ENCODE measurements at places on chromosomes 7 and 10.

DNA sequence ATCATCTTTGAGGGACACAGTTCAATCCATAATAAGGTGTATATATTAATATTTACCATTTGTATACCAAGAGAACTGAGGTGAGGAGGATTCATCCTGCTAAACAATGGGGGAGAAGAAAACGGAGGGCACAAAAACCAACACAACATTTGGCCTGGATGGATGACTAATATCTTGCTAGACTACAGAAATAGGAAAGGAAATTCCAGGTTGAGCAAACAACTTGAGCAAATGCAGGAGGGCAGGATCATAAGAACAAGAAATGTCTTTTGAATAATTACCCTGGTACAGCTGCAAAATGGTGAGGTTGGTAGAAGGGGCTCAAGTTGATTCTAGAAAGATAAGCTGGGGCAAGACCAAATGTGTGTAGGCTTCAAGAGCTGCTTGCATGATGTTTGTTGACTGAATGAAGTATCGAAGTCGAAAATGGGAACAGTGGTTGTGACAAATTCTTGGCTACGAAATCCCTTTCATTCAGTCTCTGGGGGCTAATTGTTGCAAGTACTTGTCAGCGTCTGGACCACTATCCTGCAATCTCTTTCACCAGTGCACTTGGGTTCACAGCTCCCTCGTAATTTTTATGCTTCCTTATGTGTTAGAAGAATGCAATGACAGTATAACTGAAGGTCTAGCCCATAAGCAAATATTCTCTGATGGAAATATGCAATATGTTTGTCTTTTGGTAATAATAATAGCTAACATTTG is 176.2 kb downstream of the PTEN start:
- DNase-seq, result no peak

DNA sequence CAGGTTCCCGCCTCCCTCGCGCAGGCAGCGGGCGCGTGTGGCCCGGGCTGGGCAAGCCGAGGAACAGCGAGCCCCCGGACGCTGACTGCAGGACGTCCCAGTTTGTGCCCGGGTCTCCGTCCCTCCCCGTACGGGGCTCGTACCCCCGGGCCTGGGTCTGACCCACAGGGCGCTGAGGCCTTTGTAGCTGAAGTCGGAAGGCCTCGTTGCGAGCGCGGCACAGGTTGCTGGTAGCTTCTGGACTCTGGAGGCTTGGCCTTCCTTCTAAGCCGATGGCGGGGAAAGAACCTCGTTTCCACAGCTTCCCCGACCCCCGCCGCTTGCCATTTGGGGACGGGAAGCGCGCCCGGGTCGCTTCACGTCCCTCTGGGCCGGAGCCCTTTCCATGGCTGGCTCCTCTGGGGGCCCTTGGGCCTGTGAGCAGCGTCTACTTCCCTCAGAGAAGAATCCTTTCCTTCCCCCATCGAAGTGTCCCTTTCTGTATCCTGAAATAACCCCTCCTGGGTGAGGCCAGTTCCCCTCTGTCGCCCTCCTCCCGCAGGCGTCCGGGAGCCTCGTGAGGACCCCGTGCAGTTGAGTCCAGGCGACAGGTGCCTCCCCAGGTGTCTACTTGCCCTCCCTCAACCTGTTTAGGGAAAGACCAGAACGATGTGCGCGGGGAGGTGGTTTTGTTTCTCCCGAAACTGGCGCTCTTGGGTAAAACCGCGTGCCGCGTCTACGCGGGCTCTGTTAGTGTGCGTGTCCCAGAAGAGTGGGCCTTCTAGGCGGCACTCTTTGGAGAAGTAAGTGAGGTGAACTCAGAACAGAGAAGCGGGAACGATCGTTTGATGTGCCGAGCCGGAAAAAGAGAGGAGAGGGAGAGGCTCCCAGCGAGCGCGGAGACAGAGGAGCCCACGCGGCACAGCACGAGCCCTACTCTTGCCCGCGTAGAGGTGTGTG is 9.3 kb downstream of the EVX1 start:
- no peak for DNase-seq

DNA sequence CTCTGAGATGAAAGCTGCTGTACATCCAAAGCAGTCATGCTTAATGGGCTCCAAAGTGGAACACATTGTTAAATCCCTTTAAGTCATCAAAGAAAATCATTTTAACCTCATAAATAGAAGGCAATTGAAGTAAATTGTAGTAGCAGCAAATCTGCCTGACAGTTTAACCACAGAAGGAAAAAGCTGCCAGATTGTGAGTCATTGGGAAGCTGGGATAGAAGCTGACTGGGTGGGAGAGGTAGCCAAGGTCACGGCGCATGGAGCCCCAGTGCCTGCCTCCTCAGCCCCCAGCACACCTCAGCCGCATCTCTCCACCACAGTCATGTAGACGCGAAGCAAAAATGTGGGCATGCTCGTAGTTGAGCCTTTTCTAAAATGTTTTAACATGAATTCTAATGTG is 44.0 kb downstream of the TARP start:
- no peak for DNase-seq

DNA sequence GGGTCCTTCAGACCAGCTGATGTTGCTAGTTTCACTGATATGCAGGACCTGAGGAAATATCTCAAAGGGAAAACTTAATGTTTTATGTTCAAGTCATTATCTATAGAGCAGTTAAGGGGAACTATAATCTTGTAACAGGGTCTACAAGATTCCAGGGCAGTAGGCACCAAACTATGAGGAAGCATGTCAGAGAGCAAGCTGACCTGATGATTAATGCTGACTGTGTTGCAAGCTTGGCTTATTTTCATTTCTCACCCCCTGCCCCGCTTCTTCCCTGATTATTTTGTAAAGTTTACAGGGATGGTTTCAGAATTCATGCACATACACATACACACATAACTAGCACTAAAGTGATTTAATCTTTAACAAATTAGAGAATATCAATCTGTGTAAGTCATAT is 84.3 kb upstream of the CACNA2D1 start:
- DNase-seq, result no peak

DNA sequence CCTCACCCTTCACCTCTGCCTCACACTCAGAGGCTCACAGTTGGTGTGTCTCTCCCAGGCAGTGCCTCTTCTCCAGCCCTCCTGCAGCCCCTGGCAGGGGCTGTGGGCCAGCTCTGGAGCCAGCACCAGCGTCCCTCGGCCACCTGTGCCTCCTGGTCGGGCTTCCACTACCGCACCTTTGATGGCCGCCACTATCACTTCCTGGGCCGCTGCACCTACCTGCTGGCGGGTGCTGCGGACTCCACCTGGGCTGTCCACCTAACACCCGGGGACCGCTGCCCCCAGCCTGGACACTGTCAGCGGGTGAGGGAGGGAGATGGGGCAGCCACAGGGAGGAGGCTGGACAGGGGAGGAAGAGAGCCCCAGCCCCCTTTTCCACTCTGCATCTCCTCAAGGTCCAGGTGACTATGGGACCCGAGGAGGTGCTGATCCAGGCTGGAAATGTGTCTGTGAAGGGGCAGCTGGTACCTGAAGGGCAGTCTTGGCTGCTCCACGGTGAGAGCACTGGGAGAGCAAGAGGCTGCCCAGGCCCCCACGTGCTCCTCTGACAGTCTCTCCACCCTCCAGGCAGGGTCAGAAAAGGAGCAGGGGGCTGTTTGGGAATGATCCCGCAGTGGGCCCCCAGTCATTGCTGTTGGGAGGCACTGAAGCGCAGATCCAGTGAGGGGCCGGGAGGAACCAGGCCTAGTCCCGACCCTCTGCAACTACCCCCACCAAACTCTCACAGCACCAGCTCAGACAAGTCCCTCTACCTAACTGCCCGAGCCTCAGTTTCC is 4.4 kb upstream of the ZNF467 start:
- DNase-seq, result no peak

DNA sequence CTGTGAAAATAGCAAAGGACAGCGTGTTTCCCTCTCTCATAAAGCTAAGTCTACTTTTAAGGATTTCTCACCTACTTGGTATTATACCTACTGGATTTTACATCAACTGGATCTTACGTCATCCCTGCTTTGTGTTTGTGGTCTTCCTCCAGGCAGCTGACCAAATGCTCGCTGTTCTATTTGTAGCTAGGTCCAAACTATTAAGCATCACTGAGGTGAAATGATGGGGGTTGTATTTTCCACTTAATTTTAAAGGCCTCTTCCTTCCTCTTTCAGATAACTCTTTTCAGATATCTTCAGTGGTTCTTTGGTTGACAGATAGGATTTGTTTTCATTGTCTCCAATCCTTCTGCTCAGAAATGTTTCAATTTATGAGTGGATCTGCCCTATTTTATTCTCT is 169.7 kb downstream of the RNLS start:
- DNase-seq, result no peak

DNA sequence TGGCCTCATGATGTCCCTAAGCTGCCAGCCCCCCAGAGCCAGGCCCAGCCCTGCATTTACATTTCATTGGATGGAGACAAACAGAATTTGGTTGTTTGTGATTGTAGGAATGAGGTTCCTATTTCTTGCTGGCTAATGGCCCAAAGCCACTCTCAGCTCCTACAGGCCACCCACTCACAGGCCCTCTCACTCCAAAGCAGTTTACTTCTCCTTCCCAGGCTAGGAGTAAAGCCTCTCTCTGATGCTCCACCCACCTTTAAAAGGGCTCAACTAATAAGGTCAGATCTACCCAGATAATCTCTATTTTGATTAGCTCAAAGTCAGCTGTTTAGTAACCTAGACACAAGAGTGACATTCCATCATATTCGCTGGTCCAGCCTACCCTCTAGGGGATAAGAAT is 11.2 kb upstream of the CUZD1 start:
- DNase-seq, result no peak

- DNase-seq, result no peak
Observed at GRCh38 chr7:70347463-70348254, 749.4 kb downstream of the AUTS2 start.

DNA sequence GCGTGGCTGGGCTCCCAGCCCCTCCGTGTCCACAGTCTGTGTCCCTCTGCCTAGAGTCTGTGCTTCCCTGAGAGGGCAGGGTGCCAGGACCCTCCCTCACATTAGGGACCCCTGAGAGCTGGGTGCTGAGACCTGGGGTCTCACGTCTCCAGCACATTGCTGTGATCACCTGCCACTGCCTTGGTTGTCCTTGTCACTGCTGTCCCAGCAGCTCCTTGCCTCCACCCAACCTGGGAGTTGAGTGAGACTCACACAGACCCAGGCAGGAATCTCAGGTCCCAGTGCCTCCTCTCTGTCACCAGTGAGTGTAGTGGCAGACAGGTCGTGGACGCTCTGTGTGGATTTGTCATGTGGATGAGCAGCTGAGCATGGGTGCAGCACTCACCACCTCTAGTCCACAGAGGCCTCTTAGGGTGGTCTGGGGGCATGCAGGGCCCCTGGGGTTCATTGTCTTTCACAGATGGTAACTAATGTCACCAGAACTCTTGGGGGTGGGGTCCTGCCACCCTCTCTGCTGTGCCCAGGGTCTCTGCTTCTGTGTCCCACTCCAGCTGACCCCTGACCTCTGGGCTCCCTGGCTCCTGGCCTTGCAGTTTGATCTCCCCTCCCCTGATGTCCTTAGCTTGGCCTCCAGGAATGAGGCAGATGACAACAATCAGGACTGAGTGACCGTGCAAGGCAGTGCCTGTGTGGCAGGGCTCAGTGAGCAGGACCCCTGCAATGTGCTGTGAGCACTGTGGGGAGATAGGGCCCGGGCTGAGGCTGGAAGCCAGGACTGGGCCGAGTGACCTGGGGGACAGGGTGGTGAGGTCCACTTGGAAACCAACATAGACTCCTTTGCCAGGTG is 18.9 kb downstream of the ZNF783 start:
- no peak for DNase-seq

DNA sequence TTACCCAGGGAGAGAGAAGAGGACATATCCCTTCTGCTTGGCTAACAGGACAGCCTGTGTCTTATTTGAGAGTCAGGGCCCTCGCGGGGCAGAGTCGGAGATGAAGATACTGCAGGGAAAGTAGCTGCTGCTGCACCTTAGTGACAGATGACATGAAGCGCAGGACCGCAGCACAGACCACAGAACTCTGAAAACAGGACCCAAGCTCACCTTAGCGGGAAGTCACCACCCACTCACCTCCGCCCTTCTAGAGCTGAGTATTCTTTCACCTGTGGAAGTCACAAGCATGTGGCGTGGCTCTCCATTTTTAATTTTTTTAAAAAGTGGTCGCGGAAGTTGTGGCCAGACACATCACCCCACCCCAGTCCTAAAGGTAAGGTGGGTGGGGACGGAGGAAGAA is 191.4 kb downstream of the FAM107B start:
- DNase-seq, result no peak

DNA sequence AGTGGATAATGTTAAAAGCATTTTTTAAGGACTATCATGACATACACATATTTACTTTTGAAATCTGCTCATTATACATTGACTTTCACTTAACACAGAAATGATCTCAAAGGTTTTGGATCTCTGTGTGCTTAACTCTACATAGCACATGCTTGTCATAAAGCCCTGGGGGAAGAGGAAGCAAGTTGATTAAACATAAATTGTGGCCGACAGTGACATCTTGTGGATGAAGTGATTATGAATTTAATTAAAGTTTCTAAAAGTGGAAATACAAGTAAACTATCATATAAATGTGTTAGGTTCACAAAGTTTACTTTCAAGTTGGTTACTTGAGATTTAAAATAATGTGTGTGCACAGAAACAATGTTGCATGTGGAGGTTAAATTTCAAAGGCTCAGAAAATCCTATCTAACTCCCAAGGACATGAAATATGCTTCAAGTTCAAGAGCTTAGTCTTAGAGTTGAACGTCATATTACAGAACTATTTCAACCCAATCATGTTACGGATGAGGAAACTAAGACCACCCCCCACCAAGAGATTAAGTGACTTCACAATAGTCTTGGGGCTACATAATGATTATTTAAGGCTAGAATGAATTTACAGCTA is 1247.8 kb downstream of the GATA3 start:
- peak; percentile 51 for DNase-seq

DNA sequence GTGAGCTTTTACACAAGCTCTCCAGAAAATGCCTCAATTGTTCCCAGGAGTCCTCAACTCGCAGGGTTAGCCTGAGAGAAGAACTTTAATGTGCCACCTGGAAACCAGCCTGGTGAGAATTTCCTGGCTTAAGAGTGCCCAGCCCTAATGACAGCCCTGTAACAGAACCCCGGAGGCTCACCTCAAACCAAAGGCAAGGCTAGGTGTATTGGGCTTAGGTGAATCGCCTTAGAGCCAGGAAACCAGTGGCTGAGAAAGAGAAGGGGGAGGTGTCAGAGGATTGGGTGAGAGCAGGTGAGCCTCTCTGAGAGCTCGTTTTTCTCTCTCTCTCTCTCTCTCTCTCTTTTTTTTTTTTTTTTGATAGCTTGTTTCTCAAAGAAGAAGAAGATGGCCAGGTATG is 7.3 kb downstream of the OCM2 start:
- no peak for DNase-seq

Data from SK-N-MC (cell line).